Renal cortex interstitium (tissue), 15 donors: ENCODE measurements at places on chromosomes 2 and 18. TPM values are rescaled to one million over a fixed set of nuclear protein-coding genes. Genes with fewer than 3 reads are reported as not detected.

TUBB8B gene
- polyA plus RNA-seq: 1.8 TPM

RAB6D gene
- polyA plus RNA-seq: 1.6 TPM

SEPTIN10 gene
- 109 TPM for polyA plus RNA-seq

PIEZO2 gene
- polyA plus RNA-seq: 13.6 TPM

SAG gene
- polyA plus RNA-seq: 0.32 TPM

SERPINB13 gene
- polyA plus RNA-seq: not detected

NGEF gene
- polyA plus RNA-seq: 2.1 TPM

- no peak for DNase-seq
Observed at GRCh38 chr18:39741755-39742466, 2176.3 kb upstream of the CELF4 start.

GRCh38 chr2:45274250-45274926 is 265.1 kb upstream of the SIX2 start:
- DNase-seq: no peak

DNA sequence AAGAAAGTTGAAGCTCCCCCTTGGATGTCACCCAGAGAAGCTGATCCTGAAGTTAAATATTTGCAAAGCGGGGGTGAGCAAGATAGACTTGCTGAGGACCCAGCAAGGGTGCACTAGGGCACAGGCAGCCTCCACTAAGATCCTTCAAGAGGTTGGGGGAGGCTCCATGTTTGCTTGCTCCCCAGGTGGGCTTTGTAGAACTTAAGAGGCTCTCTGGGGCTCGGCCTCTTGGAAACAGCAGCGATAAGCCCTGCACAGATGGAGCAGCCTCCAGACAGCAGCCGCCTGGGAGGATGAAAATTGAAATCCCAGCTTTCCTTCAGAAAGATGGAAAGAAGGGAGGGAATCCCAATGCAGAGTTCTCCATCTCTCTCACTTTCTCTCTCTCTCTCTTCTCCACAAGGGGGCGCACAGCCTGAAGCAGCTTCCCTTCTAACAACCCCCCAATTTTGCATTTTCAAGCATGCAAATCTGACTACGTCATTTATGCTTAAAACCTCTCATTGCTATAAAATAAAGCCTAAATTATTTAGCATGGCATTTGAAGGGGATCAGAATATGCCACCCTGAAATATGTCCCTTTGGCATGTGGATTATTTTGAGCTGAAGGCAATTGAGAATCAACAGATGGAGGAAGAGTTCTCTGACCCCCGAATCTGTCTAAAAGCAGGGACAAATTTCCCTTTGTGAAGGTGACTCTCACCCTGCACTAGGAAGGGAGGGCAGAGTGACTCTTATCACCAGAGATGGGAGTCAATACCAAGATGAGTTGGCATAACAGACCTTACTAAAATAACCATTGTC is 185.7 kb upstream of the KLHL29 start:
- DNase-seq: no peak

DNA sequence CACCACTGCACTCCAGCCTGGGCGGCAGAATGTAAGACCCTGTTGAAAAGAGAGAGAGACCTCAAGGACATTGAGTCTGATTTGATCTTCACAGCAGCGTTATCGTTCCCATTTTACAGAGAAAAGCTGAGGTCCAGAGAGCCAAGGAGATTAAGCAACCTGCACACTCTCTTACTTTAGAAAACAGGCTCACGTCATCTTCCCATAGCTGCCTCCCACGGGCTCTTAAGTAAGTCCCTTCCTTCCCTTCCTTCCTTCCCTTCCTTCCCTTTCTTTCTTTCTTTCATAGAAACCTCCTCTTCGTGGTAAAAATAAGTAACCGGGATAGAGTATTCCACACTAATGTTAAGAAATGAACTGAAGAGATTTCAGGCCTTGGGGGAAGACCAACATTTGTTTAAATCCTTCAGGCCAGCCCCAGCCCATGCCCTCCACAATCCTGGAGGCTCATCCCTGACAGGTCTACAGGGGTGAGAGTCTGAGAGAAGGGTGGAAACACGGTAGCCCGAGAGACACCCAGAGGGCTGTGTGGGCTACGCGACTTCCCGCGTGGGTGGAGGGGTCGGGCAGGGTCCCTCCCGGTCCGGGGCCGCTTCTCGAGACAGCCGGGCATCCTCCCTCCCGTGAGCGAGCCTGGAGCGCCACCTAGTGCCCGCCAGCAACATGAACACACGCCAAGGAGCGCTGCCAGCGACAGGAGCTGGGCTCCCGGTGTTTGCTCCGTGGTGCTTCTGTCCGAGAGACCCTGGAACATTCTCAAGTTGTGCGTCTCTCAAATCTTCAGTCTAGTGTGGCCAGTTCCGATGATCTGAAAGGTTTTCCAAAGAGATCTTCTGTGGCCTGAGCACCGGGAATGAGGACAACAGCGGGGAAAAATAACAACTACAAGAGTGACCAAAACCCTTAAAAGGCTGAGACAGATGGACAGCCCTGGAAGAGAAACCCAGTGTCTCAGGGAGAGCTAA is 160.3 kb downstream of the INO80D start:
- DNase-seq: peak; percentile 68

GRCh38 chr2:88269836-88270235 is 99.7 kb downstream of the THNSL2 start:
- no peak for DNase-seq

DNA sequence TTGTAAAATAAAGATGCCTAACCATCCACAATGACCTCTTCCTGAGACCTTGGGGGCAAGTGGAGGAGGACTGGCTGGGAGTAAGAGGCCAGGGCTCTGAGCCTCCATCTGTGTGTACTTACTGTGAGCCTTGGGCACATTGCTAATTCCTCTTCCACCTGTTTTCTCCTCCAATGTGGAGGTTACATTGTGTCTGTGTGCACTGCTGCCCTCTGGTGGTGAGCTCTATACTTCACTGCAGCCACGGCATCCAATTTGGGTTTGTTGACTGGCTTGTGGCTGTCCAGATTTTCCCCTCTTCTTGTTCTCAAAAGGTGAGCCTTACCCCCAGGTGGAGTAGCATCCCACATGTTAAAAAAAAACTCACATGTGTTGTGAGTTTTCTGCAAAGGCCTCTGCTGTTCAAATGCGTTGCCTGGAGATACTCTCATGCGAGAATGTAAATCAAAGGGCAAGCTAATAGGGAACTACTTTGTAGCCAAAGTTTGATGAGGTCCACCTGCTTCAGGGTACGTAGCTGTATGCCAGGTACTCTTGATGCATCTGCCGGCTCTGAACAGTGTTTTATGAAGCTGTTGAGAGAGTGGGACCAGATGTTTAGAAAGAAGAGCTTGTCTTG is 80.8 kb downstream of the APOB start:
- peak; percentile 68 for DNase-seq

DNA sequence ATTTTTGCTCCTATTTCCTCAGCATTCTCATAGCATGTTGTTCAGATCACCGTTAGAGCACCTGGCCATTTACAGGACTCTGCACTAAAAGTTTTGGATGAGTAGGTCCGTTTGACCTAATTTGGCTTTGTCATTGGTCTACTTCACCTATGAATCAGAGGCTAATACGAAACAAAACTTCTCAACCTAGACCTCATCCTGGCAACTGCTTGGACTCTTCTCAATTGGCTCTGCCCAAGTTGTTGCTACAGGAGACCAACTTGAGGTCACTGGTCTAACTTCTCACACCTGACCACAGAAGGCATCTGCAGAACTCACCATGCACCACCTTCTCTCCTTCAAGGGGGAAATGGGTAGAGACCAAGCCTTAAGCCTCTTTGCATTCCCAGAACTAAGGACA is 663.7 kb downstream of the PLCL1 start:
- DNase-seq: no peak

DNA sequence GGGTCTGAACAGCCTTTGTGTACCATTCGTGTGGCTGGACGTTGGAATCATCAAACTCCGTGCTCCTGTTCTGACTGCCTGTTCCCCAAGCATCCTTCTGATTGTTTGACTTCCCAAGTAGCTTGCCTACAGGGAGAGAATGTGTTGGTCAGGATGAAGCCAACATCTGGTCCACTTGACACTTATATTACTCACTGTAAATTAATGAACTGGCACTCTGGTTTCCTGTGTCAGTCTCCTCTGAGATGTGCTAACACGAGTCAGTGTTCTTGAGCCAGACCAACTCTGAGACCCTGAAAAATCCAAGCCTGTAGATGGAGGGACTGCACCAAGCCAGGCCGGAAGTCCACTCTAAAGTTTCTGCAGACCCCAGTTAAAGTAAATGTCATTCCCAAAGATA is 440.9 kb downstream of the ZNF516 start:
- DNase-seq: no peak

DNA sequence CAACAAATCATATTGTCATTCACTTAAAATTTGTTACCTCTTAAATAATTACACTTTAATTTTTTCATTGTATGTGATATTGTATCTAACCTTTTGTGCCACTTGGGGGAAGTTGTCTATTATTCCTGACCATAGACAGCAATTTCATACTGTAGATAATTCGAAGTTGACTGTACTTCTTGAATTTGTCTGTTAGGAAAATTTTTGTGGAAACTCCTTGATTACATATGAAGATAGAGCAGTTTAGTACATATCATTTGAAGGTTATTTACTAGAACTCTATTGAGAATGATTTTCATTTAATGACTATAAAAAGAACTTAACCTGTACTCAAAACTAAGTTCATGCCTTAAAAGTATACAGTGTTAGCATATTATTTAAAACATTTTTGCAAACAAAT is 5.1 kb downstream of the DYNC1I2 start:
- no peak for DNase-seq

DNA sequence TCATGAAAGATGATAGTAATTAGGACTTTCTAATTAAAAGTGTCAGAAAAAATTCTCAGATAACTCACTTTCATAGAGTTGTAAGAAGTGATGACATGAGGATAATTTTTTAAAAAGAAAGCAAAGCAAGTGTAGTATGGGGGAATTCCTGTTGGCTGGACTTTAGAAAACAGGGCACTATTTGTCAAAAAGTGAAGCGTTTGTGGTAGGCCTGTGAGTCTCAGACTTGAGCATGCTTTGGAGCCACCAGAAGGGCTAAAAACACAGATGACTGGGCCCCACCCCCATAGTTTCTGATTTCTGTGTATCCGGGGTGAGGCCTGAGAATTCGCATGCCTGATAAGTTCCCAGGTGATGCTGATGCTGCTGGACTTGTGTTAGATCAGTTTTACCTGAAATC is 222.6 kb upstream of the LRRTM1 start:
- no peak for DNase-seq

DNA sequence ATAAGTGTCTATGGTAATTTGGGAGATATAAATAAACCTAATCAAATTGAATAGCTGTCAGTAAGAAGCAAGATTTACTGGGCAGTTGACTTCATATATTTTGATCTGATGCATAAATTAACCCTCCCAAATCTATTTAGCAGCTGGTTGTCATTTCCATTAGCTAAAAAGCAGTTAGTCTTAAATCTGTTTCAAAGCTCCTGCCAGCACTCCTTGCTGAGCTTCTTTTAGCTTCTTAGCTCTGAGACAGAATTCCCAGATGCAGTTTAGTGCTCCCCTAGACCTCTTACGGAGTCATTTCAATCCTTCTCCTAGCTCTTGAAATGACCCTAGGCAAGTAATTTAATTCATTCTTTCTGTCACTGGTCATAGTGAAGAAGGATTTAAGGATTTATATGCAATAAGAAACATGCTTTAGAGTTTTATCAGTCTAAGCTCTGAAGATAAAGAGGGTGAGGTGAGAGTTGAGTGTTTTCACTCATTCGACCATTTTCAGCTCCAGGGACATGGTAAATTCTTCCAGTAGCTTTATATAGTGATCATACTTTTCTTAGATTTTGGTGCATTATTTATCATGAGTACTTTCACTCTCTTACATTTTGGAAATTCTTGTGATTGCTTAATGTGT is 98.9 kb downstream of the PHLPP1 start:
- no peak for DNase-seq

- no peak for DNase-seq
Observed at GRCh38 chr2:238021327-238021726, 39.5 kb upstream of the SCLY start.

GRCh38 chr2:119693967-119694366 is 15.0 kb downstream of the TMEM177 start:
- DNase-seq: no peak

DNA sequence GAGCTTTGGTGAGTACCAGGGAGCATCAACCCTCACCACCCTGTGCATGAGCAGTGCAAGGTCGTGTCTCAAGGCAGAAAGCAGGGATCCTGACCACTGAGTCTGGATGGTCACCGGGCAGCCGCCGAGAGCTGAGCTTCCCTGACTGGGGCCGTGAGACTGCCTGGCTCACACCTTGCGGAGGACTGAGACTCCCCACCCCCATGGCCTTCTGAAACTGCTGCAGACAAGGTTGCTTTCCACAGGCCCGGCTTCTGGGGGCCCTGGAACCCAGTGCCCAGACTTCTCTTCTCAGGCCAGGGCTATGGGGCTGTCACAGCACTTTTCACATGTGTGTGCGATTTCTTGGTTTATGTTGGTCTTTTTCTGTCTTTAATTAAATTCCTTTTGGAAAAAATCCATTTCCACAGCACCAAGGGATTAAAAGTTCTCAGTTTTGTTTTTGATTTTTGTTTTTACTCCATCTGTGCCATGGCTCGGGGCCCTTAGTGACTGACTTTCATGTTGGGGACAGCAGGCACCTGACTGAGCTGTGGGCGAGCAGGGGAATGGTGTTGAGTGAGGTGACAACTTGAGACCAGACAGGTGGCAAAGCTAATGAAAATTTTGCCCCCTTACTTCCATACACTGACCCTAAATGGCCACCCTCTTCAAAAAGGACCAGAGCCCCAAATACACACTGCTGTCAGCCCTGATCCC is 297.9 kb downstream of the CYP26B1 start:
- no peak for DNase-seq

- no peak for DNase-seq
Observed at GRCh38 chr2:71971493-71971892, 176.2 kb downstream of the CYP26B1 start.

DNA sequence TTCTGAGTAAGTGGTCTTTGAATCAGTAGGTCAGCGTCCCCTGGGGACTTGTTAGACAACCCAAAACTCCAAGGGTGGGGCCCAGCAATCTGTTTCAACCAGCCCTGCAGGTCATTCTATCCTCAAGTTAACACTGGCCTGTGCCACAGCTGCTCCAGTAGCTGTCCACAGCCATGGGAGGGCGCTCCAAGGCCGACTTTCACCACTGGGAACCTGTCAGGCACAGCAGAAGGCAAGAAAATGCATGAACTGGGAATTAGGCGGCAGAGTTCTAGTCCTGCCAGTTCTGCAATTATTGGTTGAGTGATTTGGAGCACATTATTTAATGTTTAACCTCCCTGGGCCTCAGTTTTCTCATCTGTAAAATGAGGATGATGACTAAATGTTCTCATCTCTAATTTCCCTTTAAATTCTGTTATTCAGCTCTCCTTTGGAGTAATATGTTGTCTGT is 17.4 kb upstream of the MRPL33 start:
- peak; percentile 39 for DNase-seq
